Activated naive CD4-positive, alpha-beta T cell (primary cell): ENCODE measurements at places on chromosomes 11 and 22.

DNA sequence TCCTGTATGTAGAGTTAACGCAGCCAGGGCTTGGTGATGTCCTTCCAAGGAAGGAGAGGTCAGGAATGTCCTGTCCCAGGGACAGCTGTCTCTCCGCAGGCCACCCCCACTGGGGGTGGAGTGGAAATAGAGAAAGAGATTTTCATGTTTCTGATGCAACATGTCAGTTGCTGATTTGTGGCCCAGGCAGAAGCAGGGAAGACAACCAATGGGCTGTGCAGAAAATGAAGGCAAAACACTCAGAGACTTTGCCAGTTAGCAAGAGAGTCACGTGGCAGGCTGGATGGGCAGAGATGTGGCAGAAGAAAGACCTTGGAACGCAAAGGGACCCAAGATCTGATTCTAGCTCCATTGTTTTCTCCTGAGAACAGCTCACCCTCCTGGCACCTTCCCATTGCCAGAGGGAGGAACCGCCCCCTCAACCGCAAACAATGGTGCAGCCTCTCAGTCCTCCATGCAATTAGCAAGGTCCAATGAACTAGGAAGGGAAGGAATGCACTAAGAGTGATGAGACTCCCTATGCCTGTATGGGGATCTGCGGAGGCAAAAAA, 71.0 kb downstream of the SYN3 start:
- no peak for DNase-seq

DNA sequence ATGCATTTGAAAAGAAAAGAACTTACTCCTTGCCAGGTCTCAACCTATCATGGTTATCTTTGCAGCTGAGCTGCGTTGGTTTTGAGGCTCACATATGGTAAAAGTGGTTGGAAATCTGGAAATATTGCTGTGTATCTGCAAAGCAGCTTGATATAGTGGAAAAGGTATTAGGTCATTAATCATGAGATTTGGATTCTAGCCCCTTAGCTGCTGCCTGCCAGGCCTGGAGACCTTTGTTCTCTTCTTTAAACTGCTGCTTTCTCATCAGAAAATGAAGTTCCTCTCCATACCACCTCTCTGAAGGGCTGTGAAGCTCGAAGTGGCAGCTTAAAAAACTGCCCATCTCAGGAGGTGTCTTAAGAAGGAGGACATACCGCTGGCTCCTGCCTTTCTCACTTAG, 5.7 kb downstream of the PPARA start:
- no peak for DNase-seq

- DNase-seq = no peak
Measured at GRCh38 chr11:23755076-23755475, 741.8 kb upstream of the LUZP2 start.

GRCh38 chr22:49953027-49953679, 7.4 kb upstream of the PIM3 start:
- DNase-seq = no peak

DNA sequence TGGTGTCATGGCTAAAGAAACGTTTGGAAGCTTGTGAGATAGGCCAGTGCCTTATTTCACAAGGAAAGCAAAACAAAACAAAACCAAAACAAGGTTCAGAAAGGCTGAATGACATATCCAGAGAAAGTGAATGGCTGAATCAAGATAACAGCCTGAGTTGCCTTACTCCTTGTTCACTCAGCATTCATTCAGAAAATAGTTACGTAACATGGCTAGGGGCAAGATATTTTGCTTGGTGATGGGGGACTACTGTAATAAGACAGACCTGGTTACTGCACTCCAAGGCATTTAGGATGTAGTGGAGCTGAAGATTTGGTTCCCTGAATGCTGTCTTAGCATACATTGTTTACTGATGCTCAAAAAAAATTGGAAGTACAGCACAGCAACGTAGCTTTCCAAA, 47.7 kb downstream of the C11orf91 start:
- DNase-seq = no peak

GRCh38 chr11:95231881-95232605, 1.0 kb upstream of the SESN3 start:
- peak; percentile 60 for DNase-seq

- no peak for DNase-seq
Measured at GRCh38 chr11:60872124-60872960, 5.0 kb downstream of the ZP1 start.

GRCh38 chr11:30983776-30984441, 385.6 kb downstream of the DCDC1 start:
- DNase-seq = no peak

DNA sequence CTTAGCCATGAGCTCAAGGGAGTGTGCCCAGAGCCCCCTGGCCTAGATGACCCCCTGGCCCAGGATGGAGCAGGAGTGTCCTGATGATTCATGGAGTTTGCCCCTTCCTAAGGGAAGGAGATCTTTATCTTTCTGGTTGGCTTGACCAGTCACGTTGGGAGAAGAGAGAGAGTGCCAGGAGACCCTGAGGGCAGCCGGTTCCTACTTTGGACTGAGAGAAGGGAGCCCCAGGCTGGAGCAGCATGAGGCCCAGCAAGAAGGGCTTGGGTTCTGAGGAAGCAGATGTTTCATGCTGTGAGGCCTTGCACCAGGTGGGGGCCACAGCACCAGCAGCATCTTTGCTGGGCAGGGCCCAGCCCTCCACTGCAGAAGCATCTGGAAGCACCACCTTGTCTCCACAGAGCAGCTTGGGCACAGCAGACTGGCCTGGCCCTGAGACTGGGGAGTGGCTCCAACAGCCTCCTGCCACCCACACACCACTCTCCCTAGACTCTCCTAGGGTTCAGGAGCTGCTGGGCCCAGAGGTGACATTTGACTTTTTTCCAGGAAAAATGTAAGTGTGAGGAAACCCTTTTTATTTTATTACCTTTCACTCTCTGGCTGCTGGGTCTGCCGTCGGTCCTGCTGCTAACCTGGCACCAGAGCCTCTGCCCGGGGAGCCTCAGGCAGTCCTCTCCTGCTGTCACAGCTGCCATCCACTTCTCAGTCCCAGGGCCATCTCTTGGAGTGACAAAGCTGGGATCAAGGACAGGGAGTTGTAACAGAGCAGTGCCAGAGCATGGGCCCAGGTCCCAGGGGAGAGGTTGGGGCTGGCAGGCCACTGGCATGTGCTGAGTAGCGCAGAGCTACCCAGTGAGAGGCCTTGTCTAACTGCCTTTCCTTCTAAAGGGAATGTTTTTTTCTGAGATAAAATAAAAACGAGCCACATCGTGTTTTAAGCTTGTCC, 14.3 kb downstream of the ADORA2A start:
- DNase-seq = no peak

DNA sequence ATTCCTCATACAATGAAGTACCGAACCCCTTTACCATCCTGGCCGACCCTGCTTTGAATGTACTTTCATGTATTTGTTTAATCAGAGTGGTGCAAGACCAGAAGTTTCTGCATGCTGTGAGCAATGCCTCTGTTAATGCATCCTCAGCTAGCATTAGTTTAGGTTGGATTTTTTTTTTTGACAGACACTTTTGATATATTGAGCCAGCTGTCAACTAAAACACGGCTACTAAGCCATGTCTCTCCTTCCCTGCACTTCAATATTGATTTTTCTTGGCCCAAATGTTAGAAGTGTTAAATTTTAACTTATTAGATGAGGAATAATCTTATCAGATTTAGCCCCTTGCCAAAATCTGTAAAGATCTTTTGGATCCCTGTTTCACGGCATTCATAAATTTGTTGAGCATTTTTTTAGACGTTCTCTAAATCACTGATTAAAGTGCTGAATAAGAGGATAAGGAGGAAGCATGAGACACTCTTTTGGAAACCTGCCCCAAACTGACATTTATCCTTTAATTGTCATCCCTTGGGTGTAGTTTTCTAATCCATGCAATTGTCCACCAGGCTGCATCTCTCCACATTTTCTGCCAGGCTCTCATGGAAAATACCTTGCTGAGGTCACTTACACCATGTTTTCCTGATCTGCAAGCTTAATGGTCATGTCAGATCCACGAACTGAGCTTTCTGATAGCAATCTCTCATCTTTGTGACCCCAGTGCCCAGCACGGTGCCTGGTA, 130.7 kb downstream of the FEZ1 start:
- no peak for DNase-seq

GRCh38 chr22:38286915-38287669, 14.3 kb upstream of the TMEM184B start:
- no peak for DNase-seq

DNA sequence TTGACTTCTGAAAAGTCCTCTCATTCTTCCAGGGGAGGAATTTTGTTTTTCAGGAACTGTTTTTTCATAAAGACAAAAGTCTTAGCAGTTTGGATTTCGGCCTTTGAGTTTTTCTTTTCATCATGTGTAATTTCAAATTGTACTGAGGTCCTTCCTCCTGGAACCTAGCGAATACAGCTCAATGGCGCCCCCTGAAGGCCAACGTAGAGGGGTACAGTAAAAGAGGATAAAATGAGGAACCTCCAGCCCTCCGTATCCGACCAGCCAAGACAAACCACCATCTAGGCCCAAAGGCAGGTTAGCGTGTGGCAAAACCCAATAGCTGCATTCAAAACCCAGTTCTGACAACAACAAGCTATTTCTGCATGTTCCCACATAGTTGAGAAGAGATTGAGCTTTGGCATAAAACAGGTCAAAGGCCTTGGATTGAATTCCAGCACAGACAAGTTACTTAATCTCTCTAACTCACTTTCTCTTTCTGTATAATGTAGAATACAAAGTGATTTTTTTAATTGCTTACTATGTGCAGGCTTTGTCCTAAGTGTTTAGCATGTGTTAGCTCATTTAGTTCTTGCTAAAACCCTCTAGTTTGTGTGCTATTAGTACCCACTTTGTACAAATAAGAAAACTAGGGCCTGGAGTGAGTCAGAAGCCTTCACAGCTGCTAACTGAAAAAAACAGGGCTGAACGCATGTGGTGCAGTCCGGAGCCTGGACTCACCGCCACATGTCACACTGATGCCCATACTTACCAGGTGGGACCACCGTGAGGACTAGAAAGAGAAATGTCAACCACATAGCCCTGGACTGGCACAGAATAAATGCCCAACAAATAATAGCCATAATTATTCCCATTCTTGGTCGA, 43.2 kb upstream of the ETS1 start:
- DNase-seq = peak; percentile 88

DNA sequence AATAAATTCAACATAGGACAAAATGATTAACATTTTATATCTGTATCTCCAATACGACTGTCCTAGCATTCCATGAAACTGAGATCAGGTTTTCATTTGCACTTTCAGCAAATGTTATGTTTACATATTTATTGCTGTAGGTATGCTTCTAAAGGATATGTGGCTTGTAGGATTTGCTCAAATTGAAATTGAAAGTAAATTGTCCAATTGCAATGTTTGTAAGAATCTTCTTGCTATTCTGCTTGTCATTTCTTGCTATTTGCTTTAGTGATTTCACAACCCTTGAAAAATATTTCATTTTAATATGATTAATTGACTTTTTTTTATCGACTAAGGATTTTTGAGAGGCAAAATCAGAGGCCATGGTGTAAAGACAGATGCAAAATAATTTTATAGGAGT, 904.2 kb upstream of the RAG2 start:
- DNase-seq = no peak

- DNase-seq = no peak
Measured at GRCh38 chr11:3880724-3881123, 25.3 kb downstream of the STIM1 start.

GRCh38 chr11:2772544-2773031, 72.8 kb upstream of the KCNQ1OT1 start:
- DNase-seq = no peak

DNA sequence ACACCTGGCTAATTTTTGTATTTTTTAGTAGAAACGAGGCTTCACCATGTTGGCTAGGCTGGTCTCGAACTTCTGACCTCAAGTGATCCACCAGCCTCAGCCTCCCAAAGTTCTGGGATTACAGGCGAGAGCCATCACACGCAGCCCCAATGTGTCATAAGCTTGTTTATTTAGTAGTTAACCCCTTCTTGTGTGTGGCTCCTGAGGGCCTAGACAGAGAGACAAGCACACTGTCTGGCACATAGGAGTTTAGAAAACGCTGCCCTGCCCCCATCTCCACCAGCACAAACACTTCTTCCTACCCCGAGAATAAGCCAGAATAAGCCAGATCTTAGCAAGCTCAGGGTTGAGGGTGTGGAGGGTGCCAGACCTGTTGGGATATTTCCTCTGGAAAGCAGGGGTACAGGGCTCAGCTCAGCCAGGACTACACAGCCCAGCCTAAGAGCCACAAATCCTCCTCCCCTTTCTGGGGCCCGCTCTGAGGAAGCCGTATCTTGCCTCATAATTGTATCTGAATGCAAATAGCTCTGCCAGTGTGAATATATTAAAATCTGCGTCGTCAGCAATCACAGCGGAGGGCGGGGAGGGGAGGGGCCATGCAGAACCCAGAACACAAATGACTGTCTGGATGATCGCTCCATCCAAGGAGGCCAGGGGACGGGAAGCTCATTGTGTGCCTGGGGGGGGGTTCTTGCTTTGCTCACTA, 247.3 kb downstream of the MN1 start:
- no peak for DNase-seq

DNA sequence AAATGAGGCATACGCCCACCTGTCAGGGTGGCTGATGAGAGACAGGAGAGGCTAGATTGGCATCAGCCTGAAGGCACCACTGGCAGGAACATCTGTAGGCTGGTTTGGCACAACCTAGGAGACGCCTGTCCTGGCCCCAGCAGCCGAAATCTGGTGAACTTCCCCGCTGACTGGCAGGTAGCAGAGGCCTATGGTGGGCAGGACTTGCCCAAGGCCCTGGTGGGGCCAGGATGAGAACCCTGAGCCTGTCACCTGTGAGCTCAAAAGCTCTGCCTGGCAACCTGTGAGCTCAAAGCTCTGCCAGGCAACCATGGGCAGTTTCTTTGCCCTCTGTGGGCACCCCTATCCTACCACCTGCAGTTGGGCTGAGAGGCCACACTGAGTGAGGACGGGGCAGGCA, 2.5 kb downstream of the DERL3 start:
- DNase-seq = no peak

GRCh38 chr11:126332221-126332711, 23.2 kb upstream of the ST3GAL4 start:
- DNase-seq = no peak

DNA sequence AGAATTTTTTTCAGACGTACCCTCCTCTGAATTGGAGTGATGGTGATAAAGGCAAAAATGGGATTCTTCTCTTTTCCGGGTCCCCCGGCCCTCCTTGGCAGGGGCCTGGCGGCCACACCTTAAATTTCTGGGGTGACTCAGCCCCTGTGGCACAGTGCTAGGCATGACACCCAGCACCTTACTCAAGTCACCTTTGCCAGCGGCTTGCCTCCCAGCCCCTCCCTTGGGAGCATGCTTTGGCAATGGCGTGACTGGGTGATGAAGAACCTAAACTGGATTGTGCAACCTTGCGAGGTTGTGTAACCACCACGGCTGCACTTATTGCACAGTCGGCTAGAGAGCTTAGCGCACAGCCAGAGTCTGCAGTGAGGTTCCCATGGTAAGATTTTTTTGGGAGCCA, 16.2 kb upstream of the LDLRAD3 start:
- DNase-seq = no peak
